EH (cell line): ENCODE measurements at places on chromosomes 2 and 18.
A peak's percentile ranks its signal among the peaks of the same experiment; 100 is the strongest.

- DNase-seq = no peak
Observed at GRCh38 chr2:120566331-120567035, 169.2 kb upstream of the GLI2 start.

GRCh38 chr2:98416383-98417159 lies 28.1 kb upstream of the INPP4A start:
- peak; percentile 19 for DNase-seq

DNA sequence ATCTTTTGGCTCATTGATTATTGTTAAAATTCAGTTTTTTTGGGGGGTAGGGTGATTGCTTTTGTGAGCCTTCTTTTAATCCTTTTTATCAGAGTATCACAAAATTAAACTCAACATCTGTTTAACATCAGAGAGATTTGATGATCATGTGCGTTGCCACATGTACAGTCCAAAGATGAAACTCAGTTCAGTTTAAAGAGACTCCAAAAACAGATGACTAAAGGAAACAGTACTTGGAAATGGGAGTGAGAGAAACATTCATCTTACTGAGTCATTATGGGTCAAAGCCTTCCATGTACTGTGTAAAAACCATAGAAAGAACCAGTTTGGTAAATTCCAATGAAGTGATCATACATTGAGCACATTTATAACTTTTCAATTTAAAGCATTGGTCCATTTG lies 53.0 kb downstream of the LYPD6 start:
- DNase-seq = peak; percentile 81

GRCh38 chr2:132429351-132429750 lies 12.7 kb downstream of the GPR39 start:
- DNase-seq = no peak

- no peak for DNase-seq
Observed at GRCh38 chr18:25604196-25604893, 252.4 kb upstream of the ZNF521 start.

- peak; percentile 33 for DNase-seq
Observed at GRCh38 chr2:40360652-40361051, 91.2 kb downstream of the SLC8A1 start.
